Aorta (tissue), 5 donors: ENCODE measurements at places on chromosomes 2 and 18.

GRCh38 chr2:200976710-200977109, 13.2 kb upstream of the ORC2 start:
- no peak for DNase-seq

GRCh38 chr18:68874361-68874760, 76.5 kb downstream of the CCDC102B start:
- no peak for DNase-seq

DNA sequence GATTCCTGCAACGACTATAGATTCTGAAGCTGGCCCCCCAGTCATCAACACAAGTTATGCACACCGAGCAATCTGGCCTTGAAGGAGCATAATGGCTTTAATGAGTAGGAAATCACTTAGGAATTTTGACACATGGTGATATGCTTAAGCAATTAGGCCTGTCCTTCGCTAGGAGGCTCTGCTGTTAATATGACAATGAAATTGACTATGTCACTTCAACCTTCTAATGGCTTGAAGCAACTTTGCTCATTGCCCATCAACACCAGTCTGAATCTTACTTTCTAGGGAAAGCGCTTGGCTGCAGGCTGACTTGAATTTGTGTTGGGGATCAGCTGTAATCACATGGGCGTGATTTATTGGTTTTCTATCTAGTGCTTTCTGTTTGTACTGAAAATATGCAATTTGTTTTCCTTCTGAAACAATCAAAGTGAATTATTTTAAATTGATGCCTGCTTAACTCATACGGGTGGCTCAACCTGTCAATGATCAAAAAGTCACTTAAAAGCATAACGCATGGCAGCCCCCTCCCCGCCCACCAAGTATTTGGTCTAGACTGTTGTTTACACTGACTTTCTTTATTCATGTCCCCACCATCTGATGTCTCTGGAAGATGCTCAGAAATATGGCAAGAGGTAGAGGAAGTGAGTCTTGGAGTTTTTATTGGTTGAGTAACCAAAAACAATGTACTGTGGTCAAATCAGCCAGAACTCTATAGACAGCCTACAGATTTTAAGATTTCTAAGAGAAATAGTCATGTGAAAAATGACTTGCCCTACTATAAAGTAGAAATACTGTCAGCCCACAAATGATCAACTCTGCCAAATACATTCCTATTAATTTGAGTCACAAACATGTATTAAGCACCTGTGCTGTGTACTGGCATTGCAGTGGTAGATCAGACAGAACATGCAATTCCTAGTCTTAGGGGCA, 344.9 kb downstream of the RBM43 start:
- no peak for DNase-seq

DNA sequence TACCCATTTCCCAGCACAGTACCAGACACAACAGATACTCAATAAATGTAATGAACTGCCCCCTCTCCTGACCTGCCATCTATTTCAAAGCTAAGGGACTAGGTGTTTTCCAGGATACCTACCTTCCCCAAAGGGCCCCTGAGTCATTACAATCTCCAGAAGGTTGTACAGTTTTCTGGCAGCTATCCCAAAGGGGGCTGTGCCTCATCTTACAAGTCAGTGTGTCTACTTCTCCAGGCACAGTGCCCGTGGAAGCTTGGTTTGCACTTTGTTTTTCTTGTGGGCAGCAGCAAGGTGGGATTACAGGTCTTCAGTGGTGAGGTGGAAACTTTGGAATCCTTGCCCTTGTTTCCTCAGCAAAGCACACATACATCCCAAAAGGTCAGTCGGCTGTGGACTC, 62.8 kb upstream of the CYP26B1 start:
- no peak for DNase-seq

DNA sequence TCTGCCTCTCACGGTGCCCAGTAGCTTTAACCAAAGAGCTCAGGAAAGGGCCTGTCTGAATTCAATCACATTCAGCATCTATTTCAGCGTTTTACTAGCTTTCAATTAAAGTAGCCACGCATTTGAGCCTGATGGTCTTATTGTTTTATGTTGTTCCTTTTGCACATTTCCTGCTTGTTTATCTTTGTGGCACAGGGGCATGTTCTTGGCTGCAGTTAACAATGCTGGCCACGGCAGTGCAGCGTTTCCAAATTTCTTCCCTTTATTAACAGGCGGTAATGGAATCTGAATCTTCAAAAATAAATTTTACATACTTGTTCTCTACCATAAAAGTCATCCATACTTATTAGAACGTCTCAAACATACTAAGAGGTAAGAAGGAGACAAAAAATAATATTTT, 46.2 kb downstream of the HPCAL1 start:
- DNase-seq, result no peak

GRCh38 chr2:230097841-230098240, 29.1 kb upstream of the SLC16A14 start:
- DNase-seq, result no peak

- DNase-seq, result no peak
Measured at GRCh38 chr2:221429741-221430491, 142.2 kb downstream of the EPHA4 start.

GRCh38 chr2:62765619-62766376, 60.3 kb downstream of the EHBP1 start:
- DNase-seq, result no peak

- no peak for DNase-seq
Measured at GRCh38 chr2:33168922-33169321, 222.2 kb downstream of the LTBP1 start.

- DNase-seq, result no peak
Measured at GRCh38 chr2:24457696-24458386, 33.2 kb upstream of the NCOA1 start.

DNA sequence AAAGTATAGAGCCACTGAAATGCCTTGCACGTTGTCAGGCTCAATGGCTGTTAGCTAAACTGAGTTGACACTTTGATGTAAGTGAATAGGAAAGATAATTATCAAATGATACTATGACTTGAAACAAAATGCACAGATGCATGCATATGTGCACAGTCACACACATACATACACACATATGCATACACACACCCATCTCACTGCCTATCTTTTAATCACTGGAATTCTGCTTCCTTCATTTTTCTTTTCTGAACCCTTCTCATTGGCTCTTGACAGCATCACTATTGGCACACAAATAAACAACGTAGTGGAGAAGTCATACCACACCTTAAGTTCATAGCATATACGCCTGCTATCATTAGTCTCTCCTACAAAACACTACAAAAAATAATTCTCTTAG, 154.9 kb upstream of the NCKAP5 start:
- no peak for DNase-seq

DNA sequence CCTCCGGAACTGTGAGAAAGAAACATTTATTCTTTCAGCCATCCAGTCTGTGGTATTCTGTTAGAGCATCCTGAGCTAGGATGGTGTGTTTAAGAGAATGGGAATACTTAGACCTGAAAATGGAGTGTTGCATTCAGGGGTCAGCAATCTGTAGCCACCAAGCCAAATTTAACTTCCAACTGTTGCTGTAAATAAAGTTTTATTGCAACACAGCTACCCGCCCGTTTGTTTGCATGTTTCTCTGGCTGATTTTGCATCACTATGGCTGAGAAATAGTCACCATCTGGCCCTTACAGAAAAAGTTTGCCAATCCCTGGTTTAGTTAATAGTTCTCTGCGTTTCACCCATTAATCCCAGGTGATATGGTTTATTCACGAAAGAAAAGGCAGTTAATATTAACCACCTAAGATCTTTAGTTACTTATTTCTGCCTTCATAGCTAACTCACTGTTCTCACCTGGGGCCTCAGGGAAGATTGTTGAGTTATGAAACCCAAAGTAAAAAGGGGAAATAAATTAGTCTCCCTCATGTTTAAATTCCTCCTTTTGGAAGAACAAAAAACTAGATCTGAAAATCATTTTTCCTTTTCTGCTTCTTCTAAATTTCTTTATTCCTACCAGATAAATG, 9.5 kb upstream of the CYS1 start:
- no peak for DNase-seq

- DNase-seq, result no peak
Measured at GRCh38 chr2:100563407-100564247, 834 bp downstream of the PDCL3 start.

DNA sequence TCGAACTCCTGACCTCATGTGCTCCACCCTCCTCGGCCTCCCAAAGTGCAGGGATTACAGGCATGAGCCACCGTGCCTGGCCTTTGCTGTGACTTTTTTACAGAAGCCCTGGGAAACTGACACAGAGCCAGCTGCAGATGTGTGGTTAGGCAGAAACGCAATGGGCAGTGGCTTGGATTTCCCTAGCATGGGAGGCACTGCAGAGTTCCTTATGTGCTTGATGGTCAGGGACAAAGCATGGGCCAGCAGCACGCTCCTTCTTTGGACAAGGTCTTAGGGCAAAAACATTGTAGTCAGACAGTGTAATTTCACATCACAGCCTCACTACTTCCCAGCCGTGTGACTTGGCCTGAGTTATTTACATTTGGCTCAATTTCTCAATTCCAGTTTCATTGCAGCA, 153.9 kb downstream of the RNF144A start:
- DNase-seq, result no peak

DNA sequence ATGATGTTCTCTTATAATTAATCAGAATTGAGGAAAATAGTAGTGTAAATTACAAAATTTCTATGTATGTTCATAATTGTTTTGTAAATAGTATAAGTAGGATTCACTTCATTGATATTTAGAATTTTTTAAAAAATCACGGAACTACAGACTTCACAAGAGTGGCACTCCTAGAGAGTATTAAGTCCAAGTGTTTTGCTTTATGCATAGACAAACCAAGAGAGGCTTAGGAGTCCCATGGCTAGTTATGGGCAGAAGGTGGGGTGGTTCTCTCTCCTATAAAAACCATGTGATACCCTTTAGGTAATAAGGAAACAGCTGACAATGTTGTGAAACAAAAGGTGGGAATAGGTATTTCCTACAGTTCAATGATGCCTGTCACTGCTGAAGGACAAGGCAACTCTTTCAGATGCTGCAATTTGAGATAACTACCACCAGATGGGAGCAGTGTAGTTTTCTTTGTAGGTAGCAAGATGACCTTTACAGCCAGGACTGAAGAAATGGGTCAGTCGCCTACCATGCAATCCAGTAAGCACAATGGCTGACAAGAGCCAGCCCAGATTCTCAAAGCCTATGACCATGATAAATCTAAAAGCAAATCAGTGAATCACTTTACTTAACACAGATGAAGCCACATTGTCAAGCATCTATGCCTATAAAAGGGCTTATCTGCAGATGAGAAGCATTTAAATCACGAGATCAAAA, 83.9 kb downstream of the AAK1 start:
- no peak for DNase-seq
